ENCODE measurements at places on chromosomes 11 and 22.

- no peak for DNase-seq
These were observed 12.5 kb upstream of the PTS start for GRCh38 chr11:112213753-112214152.

- no peak for DNase-seq
These were observed 32.6 kb upstream of the APLP2 start for GRCh38 chr11:130037058-130037457.

GRCh38 chr11:121466063-121466794 is 13.5 kb upstream of the SORL1-AS1 start:
- peak; percentile 67 for DNase-seq

GRCh38 chr11:102552447-102553194 is 22.1 kb upstream of the MMP7 start:
- DNase-seq, result no peak

DNA sequence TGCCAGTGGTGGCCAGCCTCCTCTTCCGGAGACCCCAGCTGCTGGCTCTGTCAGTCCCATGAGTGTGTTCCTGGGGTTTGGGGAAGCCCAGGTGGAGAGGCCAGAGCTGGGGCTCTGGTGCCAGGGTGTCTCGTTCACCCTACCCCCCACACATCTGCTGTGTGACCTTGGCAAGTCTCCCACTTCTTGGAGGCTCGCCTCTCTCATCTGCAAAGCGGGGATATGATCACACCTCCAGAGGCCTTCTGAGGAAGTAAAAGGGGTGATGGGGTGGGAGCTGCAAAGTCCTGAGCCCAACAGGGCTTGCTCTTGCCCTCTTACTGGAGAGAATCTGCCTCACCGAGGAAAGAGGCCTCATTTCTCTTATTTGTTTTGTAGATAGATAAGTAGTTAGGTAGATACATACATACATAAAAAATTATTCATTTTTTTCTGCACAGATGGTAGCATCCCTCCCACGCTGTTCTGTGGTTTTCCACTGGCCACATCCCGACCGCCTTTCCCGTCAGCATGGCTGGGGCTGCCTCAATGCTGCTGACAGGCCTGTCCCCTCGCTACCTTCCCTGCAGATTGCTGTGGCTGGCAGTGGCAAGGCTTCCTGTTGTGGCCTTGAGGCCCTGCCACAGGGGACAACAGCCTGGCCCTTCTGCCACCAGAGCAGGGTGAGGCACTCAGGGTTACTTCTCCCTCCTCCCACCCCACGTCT is 23.9 kb downstream of the MYO7A start:
- DNase-seq, result no peak

DNA sequence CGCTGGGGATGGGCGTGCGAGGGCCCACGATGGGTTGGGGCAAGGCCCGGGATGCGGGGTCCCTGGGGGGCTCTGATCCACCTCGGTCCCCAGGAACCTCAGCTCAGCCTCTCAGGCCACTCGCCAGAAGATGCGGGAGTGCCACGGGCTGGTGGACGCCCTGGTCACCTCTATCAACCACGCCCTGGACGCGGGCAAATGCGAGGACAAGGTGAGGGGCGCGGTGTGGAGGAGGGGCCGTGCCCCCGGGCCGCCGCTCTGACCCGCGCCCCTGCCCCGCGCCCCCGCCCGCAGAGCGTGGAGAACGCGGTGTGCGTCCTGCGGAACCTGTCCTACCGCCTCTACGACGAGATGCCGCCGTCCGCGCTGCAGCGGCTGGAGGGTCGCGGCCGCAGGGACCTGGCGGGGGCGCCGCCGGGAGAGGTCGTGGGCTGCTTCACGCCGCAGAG is 6.3 kb downstream of the PKP3 start:
- no peak for DNase-seq

GRCh38 chr11:11416502-11416901 is 63.5 kb upstream of the CSNK2A3 start:
- DNase-seq, result no peak
